ENCODE measurements at places on chromosomes 13 and 19.
A peak's percentile ranks its signal among the peaks of the same experiment; 100 is the strongest.

GRCh38 chr19:44367024-44367423 lies 10.5 kb upstream of the ZNF112 start:
- H3K4me3 ChIP-seq: no peak overlapping the region
- H3K27me3 ChIP-seq: no peaks in the 10 kb centered on the region
- no peak for DNase-seq
- no peaks in the 10 kb centered on the region for H3K36me3 ChIP-seq
- H3K27ac ChIP-seq: no peak overlapping the region
- H3K4me1 ChIP-seq: no peaks in the 10 kb centered on the region

DNA sequence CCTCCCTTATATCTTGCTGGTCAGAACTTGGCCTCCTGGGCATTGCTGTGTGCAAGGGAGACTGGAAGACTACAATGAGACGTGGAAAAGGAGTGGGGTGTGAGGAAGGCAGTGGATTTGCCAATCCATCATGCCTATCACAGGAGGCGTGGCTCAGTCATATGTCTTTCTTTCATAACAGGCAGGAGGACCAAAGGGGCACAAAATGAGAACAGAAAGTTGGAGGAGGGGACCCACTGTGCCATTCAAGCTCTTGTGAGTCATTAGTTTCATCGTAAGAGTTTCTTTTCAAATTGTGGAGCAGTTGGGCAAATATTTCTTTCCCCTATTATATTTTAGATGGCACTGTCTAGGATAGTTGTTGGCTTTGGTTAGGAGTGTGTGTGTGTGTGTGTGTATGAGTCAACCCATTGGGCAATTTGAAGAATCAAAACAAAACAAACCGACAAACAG lies 471.5 kb downstream of the TSHZ3 start:
- no peak for DNase-seq
- H3K27ac ChIP-seq: peak overlapping the region; percentile 10
- H3K4me3 ChIP-seq: no peak overlapping the region
- H3K27me3 ChIP-seq: no peaks in the 10 kb centered on the region
- H3K36me3 ChIP-seq: no peaks in the 10 kb centered on the region

- H3K4me1 ChIP-seq: peaks cover 84% of the 10 kb centered on the region
- peak overlapping the region; percentile 91 for H3K4me3 ChIP-seq
- H3K36me3 ChIP-seq: no peaks in the 10 kb centered on the region
- H3K27ac ChIP-seq: peak overlapping the region; percentile 94
Measured at GRCh38 chr13:113491418-113491883, 940 bp upstream of the DCUN1D2 start.

- DNase-seq: no peak
- no peaks in the 10 kb centered on the region for H3K27me3 ChIP-seq
- H3K36me3 ChIP-seq: no peaks in the 10 kb centered on the region
- no peak overlapping the region for H3K4me3 ChIP-seq
- no peak overlapping the region for H3K27ac ChIP-seq
Measured at GRCh38 chr13:102555914-102556553, 40.8 kb upstream of the TPP2 start.

- no peaks in the 10 kb centered on the region for H3K27me3 ChIP-seq
- H3K4me1 ChIP-seq: no peaks in the 10 kb centered on the region
- H3K27ac ChIP-seq: no peak overlapping the region
- H3K4me3 ChIP-seq: no peak overlapping the region
- peak; percentile 28 for DNase-seq
Measured at GRCh38 chr19:29326351-29326750, 113.4 kb upstream of the UQCRFS1 start.

DNA sequence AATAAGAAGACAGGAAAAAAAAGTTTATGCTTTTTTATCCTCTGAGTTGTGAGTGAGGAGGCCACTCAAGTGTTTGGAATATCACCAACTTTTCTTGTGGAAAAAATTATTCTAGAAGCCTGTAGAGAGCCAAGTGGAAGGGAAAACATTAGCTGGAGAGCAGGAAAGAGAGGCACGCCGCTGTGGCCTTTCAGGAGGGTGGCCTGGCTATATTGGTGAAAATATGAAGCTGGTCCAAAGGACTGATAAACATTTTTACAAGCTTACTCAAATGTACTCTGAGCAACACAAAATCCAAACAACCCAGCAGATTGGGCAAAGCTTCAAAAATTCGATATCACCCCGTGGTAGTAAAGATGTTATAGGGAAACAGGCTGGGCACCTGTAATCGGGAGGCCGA lies 2.3 kb upstream of the EIF3G start:
- H3K27me3 ChIP-seq: no peaks in the 10 kb centered on the region
- H3K4me3 ChIP-seq: no peak overlapping the region
- DNase-seq: no peak
- H3K36me3 ChIP-seq: peaks cover 11% of the 10 kb centered on the region

GRCh38 chr19:34082289-34083077 lies 89.8 kb upstream of the LSM14A start:
- no peaks in the 10 kb centered on the region for H3K4me1 ChIP-seq
- H3K27ac ChIP-seq: no peak overlapping the region
- H3K36me3 ChIP-seq: no peaks in the 10 kb centered on the region
- DNase-seq: no peak

DNA sequence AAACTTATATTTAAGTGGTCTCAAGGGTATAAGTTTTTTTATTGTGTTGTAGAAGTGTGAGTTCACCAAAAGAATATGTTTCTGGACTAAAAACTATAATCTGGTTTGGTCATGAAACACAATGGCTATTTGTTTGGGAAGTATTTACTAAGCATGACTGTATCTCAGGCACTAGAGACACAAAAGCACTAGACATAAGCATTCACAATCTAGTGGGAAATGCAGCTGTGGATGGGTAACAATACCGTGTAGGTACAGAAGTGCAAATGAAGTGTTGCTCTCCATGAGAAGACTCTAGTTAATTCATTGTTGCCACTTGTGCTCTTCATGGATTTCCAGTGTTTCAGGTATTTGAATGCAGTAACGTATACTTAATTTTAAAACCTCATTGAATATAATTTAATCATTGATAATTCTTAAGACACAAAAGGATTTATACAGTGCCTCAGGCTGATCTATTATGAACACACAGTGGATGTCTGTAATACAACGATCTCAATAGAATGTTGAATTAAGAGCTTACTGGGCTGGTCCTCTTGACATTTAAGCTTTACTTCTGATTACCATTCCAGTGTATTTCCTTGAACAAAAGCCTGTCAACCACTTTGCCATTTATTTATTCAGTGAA lies 50.9 kb downstream of the TPT1 start:
- no peaks in the 10 kb centered on the region for H3K27me3 ChIP-seq
- H3K4me3 ChIP-seq: no peak overlapping the region
- H3K36me3 ChIP-seq: no peaks in the 10 kb centered on the region
- H3K27ac ChIP-seq: no peak overlapping the region
- DNase-seq: no peak

DNA sequence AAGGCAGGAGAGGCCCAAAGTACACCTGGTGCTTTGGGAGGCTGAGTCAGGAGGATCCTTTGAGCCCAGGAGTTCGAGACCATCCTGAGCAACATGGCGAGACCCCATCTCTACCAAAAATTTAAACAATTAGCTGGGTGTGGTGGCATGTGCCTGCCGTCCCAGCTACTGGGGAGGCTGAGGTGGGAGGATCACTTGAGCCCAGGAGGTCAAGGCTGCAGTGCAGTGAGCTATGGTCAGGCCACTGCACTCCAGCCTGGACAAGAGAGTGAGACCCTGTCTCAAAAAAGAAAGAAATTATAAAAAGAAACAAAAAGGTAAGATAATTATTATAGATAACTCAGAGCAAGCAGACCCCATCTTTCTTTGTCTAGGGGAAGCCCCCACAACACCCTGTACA lies 1.9 kb downstream of the HOMER3 start:
- H3K36me3 ChIP-seq: peaks cover 2% of the 10 kb centered on the region
- no peak for DNase-seq
- H3K27ac ChIP-seq: no peak overlapping the region
- peaks cover 7% of the 10 kb centered on the region for H3K4me1 ChIP-seq

DNA sequence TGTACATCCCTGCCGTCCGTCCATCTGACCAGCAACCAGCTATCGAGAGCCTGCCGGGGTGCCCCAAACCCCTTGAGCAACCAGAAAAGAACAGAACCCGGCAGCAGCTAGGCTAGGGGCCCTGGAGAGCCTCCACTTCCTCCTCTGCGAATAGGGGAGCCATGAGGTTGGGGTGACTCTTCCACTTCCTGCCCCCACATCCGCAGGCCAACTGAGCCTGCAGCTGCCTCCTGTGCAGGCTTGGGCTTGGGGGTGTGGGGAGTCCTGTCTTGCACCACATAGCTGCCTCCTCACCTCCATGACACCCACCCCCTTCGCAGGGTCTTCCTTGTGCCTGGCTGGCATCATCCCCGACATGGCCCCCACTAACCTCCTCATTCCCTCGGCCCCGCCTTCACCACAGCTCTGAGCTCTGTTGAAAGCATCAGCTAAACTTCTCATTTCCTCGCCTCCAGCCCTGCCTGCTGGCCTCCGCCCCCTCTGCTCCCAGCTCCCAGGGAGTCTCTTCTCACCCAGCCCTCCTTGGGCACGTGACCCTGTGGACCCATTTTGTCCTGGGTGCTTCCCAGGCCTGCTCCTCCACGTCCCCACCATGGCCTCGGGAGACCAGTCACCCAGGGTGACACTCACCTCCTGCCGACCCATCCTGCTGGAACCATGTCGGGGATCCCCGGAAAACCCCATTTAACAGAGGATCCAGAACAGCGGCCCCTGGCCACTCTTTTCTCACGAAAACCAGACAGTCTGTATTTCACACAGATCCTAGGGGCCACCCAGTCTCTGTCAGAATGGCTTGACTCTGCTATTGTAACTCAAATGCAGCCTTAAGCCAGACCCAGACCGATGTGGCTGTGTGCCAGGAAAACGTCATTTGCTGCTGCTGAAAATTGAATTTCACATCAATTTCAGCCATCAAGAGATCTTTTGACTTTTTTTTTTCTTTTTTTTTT lies 50.4 kb downstream of the MYO9B start:
- peak overlapping the region; percentile 71 for H3K27ac ChIP-seq
- H3K4me1 ChIP-seq: peaks cover 18% of the 10 kb centered on the region
- no peaks in the 10 kb centered on the region for H3K36me3 ChIP-seq
- DNase-seq: peak; percentile 80
- no peaks in the 10 kb centered on the region for H3K27me3 ChIP-seq
- H3K4me3 ChIP-seq: no peak overlapping the region

GRCh38 chr13:21458451-21458812 lies 671 bp downstream of the ZDHHC20 start:
- H3K4me1 ChIP-seq: peaks cover 14% of the 10 kb centered on the region
- H3K27me3 ChIP-seq: no peaks in the 10 kb centered on the region
- peak overlapping the region; percentile 92 for H3K27ac ChIP-seq

- H3K27ac ChIP-seq: no peak overlapping the region
- H3K27me3 ChIP-seq: no peaks in the 10 kb centered on the region
- H3K4me1 ChIP-seq: no peaks in the 10 kb centered on the region
- H3K4me3 ChIP-seq: peak overlapping the region; percentile 90
- H3K36me3 ChIP-seq: no peaks in the 10 kb centered on the region
Measured at GRCh38 chr13:39599842-39600241, 3.2 kb downstream of the LHFPL6 start.

GRCh38 chr19:56974556-56975207 lies 134.2 kb upstream of the PEG3 start:
- no peak overlapping the region for H3K4me3 ChIP-seq
- no peaks in the 10 kb centered on the region for H3K27me3 ChIP-seq
- no peak for DNase-seq
- no peak overlapping the region for H3K27ac ChIP-seq
- peaks cover 8% of the 10 kb centered on the region for H3K4me1 ChIP-seq

- no peak overlapping the region for H3K27ac ChIP-seq
- peaks cover 93% of the 10 kb centered on the region for H3K27me3 ChIP-seq
- no peak for DNase-seq
- no peak overlapping the region for H3K4me3 ChIP-seq
- peaks cover 18% of the 10 kb centered on the region for H3K4me1 ChIP-seq
Measured at GRCh38 chr19:41936416-41936850, 8.2 kb upstream of the ERFL start.

GRCh38 chr13:53201454-53202225 lies 173.0 kb downstream of the OLFM4 start:
- no peak overlapping the region for H3K27ac ChIP-seq
- DNase-seq: no peak
- no peak overlapping the region for H3K4me3 ChIP-seq

DNA sequence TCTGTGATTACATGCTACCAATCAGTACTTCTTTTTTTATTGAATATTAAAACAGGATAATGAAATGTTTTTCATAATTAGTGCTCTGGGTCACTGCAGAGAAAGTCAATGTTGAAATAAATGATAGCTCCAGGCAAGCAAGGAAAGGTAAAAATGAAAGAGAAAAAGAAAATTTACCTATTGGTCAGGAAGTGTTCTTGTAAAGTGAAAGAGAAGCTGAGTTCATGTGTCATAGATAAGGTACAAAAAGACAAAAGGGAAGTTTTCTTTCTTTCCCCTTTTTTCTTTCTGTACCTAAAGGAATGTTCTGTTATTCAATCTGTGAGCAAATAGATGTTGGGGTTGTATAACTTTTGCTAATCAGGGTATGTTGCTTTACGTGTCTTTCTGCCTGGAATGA lies 197.0 kb downstream of the PCDH9 start:
- H3K27me3 ChIP-seq: no peaks in the 10 kb centered on the region
- no peak overlapping the region for H3K4me3 ChIP-seq
- no peak for DNase-seq
- H3K4me1 ChIP-seq: no peaks in the 10 kb centered on the region

GRCh38 chr13:113776231-113777125 lies 17.5 kb downstream of the TMEM255B start:
- no peak for DNase-seq
- H3K27ac ChIP-seq: no peak overlapping the region
- no peaks in the 10 kb centered on the region for H3K36me3 ChIP-seq
- H3K27me3 ChIP-seq: peaks cover 6% of the 10 kb centered on the region
- no peaks in the 10 kb centered on the region for H3K4me1 ChIP-seq

DNA sequence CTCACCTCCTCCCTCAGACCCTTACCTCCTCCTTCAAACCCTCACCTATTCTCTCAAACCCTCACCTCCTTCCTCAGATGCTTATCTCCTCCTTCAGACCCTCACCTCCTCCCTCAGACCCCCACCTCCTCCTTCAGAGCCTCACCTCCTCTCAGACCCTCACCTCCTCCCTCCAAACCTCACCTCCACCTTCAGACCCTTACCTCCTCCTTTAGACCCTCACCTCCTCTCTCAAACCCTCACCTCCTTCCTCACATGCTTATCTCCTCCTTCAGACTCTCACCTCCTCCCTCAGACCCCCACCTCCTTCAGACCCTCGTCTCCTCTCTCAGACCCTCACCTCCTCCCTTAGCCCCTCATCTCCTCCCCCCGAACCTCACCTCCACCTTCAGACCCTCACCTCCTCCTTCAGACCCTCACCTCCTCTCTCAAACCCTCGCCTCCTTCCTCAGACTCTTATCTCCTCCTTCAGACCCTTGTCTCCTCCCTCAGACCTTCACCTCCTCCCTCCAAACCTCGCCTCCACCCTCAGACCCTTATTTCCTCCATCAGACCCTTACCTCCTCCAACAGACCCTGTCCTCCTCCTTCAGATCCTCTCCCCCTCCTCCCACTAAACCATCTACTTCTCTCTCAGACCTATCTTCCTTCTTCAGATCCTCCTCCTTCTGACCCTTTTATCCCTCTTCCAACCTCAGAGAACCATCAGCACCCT lies 2.5 kb upstream of the BCL3 start:
- no peaks in the 10 kb centered on the region for H3K27me3 ChIP-seq
- H3K36me3 ChIP-seq: no peaks in the 10 kb centered on the region
- no peak for DNase-seq
- H3K4me3 ChIP-seq: no peak overlapping the region
